ENCODE measurements at places on chromosomes 6 and 20. TPM values are rescaled to one million over a fixed set of nuclear protein-coding genes. Genes with fewer than 3 reads are reported as not detected.

Gene PACSIN1
- 1.0 TPM for polyA plus RNA-seq

Gene FHL5
- polyA plus RNA-seq = 2.1 TPM

Gene CARMIL1
- polyA plus RNA-seq = 3.2 TPM

Gene CABLES2
- polyA plus RNA-seq = 4.8 TPM

GRCh38 chr20:16407251-16408067 is 165.8 kb downstream of the KIF16B start:
- no peak for DNase-seq

GRCh38 chr6:9612489-9612888 is 802.4 kb downstream of the TFAP2A start:
- DNase-seq = no peak

- DNase-seq = no peak
Observed at GRCh38 chr20:53284256-53284655, 309.4 kb downstream of the ZNF217 start.

DNA sequence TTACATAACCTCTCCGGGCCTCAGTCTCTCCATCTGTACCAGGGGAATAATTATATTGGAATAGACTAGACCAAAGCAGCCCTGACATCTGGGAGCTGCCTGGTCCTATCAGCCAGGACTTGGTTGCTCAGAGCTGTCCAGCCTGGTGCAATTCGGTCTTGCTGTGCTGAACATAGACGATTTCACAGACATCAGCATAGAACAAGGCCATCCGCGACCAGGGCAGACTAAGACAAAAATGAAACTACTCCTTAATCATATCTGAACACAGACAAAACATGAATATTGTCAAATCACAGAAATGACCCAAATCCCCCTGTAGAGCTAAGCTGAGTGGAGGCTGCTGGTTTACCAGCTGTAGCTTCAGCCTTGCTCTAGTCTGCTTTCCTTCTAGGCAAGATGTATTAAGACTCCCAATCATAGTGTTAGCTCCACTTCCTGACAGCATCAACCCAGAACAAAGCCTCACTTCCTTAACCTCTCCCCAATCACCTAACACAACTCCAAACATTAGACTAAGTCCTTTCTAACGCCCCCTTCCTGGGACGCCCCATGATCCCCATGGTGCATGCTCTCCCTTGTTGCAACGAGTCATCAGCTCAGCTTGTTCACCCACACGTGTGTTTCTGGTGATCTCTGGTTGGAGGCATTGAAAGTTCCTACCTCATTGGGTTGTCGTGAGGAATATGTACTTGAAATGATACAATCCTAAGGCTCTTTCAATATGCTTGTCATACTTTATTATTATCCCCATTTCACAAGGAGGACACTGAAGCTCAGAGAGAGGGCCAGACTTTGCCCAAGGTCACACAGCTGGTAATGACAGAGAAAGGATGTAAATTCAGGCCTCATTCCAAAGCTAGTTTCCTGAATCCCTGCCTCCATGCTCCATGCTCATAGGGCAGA is 3.5 kb upstream of the MAPK13 start:
- DNase-seq = no peak

DNA sequence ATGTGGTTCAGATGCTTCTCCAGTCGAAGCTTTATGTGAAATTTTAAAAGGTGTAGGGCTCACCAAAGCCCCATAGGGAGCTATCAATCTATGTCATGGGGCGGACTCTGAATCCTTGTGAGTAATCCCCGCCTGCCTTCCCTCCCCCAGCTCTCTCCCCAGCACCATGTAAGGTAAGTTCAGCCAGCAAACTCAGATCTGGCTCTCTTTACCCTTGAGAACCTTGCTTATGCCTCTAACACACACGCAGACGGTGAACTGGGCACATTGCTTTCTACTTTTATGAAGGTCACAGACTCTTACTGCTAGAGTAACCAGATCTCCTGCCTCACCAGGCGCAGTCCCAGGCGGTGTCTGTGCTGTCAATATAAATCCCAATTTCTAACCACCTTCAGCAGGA is 82.6 kb upstream of the CNKSR3 start:
- no peak for DNase-seq

DNA sequence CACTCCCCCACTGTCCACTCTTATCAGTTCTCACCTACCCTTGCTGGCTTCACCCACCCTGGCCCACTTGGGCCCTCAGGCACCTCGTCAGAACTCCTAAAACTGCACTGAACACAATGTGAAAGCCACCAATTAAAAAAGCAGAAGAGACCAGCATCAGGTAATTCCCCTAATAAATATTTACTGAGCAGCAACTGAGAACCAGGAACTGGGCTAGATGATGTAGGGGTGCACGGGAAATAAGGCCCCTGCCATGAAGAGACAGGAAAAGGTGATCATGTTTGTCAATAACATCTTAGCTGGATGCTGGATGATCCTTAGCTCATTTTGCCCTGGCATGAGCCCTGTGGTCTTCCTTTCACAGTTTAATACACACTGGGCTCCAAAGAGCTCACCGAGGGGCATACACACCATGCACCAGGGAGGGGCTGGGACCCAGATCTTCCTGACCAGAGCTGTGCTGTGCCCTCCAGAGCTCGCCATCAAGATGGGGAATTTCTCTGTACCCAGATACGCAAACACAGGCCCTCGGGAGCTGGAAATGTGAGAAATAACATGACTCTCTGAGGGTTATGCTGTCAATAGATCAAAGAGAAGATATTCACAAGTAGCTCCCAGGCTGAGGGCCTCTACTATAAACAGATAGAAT is 113.6 kb upstream of the SLC22A16 start:
- DNase-seq = no peak

DNA sequence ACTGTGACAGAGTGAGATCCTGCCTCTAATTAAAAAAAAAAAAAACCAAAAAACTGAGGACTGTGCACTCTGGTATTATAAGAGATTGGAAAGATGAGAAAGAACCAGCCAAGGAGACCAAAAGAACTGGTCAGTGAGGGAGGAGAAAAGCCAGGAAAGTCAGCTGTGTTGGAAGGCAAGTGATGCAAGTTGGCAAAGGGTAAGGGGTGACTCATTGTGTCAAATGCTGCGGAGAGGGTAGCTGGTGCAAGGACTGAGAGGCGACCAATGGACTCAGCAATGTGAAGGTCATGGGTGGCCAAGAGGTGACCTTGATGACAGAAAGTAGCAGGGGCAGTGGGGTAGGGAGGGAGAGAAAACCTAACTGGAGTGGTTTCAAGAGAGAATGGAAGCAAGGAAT is 27.4 kb upstream of the LRRN4 start:
- no peak for DNase-seq

- DNase-seq = no peak
Observed at GRCh38 chr6:166708460-166708859, 81.4 kb upstream of the RPS6KA2 start.

GRCh38 chr20:46751856-46752255 is 42.4 kb downstream of the SLC2A10 start:
- no peak for DNase-seq

GRCh38 chr6:45376310-45377042 is 1.3 kb downstream of the SUPT3H start:
- no peak for DNase-seq

DNA sequence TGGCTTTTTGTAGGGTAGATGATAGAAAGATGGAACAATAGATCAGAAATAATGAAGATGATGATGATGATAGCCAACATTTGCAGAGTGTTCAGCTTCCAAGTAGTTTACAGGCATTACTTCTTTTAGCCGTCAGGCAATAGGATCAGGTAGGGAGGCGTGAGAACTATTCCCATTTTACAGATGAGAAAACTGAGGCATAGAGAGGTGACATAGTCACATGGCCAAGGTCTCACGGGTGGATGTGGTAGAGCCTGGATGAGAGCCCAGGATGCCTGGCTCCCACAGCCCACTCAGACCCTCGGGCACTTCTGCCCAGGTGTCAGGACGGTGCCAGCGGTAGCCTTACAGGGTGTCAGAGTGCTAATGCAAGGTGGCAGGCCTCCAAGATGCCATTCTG is 26.0 kb upstream of the TM9SF4 start:
- DNase-seq = no peak

GRCh38 chr6:39113788-39114187 is 1.2 kb downstream of the SAYSD1 start:
- DNase-seq = no peak

DNA sequence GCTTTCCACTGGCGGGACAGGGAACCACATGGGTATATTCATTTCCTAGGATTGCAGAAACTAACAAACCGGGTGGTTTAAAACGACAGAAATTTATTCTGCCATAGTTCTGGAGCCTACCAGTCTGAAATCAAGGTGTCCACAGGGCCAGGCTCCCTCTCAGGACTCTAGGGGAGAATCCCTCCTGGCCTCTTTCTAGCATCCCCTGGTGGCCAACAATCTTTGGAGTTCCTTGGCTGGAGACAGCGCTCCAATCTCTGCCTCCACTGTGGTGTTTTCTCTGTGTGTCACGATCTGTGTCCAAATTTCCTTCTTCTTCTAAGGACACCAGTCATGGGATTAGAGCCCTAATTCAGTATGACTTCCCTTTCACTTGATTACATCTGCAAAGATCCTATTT is 95.0 kb downstream of the SCML4 start:
- no peak for DNase-seq

DNA sequence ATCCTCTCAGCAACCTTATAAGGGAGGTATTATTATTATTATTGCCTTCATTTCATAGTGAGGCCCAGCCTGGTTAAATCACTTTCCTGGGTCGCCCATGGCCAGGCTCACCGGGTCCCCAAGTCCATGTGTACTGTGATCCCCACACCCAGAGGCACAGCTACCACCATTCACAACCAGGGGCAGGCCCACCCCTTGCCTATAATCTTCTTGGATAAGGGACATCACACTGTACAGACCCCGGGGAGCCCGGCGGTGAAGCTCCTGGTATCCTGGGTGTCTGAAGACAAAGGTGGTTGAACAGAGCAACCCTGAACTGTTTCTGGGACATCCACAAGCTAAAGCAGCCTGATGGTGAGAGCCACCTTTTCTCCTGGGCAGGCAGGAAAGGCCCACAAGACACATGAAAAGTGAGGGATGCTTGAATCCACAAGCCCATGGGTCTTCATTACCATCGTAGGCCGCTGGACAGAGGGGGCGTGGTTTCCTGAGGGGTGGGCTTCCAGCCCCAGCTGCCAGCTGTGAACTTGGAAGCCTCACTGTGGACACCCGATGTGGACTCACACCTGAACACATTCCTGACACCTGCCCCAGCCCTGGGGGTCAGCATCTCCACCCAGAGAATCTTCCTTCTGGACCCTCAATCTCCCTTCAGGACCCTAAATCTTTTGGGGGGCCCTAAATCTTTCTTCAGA is 185.5 kb upstream of the PMEPA1 start:
- DNase-seq = no peak

GRCh38 chr20:36097337-36098151 is 57.0 kb upstream of the EPB41L1 start:
- DNase-seq = no peak

DNA sequence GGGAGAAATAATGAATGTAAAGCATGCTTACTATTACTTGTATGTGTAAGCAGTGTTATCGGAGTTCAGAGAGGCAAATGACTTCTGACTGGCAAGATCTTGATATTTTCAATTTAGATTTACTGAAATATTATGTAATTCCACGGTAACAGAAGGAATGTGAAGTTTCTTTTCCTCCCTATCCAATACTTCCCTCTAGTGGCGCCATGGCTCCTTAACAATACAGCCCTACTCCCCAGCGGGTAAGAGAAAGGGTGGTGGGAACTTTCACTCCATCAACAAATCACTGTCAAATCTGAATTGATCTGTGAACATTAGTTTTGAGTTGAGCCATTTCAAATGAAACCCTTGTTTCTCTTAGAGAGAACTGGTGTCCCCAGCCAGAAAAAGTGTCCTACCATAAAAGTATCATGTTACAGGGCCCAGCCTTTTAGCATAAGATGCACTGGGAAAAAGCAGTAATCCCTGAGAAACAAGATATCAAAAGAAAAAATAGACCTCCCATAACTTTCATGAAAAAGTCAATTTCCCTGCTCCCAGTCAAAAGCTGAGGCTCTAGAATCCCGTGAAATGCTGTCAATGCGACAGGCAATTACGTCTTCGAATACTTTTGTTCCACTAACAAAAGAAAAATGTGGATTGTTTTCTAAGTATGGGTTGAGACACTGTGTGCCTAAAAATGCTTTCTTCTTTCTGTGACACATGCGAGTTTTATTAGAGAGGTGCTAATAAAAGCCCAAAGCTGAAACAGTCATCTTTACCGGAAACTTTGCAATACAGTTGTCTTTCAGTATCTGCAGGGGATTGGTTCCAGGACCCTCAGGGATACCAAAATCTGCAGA is 12.9 kb downstream of the COX7A2 start:
- no peak for DNase-seq

GRCh38 chr20:3759316-3759823 is 8.2 kb downstream of the ADISSP start:
- DNase-seq = no peak

DNA sequence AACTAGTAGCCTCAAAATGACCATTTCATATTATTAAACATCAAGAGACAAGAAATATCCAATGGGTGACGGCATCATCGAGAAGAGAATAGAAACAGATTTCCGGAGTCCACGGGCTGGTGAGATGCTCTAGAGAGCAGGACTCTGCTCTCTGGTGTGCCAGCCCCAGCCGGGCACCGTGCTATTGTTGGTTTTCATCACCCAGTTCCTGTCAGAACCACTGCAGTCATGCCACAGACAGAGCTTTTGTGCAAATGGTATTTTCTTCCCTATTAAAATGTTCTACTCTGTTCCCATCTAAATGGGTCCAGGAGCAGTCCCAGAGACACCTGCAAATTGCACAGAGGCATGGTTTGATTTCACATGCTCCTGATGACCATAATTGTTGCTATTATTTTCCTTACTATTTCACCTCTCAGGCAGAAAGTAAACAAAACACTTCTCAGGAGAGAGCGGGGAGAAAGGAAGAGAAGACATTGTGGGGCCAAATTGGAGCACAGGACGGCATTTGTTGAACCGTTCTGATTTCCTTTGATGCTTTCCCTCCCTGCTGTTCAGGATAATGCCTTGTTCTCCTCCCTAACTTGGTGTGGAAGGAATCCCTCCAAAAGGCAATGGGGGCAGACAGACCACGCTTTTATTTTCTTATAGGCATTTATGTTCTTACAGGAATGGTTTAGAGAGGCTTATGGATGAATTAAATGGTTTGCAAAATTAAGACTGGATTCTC is 11.4 kb upstream of the RAMACL start:
- DNase-seq = no peak
